ENCODE measurements at places on chromosomes 12 and 14. TPM values are rescaled to one million over a fixed set of nuclear protein-coding genes. Genes with fewer than 3 reads are reported as not detected.

- no peak for DNase-seq
Measured at GRCh38 chr12:47359310-47360092, 279.7 kb upstream of the AMIGO2 start.

DNA sequence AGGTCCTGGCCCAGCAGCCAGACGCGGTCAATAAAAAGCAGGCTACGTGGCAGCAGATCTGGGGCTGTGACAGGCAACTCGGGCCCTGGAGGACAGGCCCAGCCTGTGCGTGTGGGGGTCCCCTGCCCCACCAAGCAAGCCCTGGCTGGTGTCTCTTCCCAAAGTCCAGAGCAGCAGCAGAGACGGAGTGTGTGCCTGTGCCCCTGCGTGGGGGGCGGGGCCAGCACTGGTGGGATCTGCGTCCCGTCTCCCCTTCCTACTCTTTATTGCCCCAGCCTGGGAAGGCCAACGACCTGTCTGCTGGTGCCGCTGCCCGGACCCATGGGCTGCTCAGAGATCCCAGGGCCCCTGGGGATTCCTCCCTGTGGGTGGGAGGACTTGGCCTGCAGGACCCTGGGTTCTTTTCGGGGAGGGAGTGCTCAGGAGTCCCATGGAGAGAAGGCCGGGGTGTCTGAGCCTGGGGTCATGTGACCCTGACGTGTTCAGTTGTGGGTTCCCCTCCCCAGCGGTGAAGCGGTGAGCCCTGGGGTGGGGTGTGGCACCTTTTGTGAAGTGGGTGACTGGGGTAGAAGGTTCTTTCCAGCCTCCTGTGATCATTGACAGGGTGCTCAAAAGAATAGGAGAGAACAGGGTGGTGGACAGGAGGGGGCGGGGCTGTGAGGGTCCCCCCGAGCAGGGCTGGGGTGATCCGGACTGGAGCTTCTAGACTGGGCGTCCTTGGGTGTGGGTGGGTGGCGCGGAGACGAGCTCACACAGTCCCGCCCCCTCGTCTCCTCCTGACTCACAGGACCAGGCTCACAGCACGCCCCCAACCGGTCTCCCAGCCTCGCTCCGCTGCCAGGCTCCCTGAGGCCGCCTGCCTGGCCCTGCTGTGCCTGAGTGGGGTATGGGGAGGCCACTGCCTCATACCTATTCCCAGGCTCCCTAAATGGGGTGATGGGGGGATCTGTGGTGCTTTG is 22.4 kb downstream of the ASPG start:
- peak; percentile 35 for DNase-seq

DNA sequence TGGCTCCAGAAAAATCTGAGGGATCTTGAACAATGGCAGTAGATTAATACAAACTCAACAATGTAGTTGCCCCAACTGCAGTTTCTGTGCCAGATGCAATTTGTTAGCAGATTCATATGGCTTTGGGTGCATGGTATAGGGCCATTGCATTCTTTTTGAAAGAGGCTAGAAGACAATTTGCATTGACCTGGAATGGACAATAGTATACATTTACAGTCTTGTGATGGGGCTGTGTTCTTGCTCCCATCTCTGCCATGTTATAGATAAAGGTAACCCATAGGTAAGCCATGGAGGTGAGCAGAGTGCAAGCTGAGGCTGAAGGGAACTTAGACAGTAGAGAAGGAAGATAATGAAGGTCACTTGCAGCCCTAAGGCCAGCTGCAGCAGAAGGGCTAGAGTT is 50.1 kb upstream of the DIO3 start:
- DNase-seq, result no peak

DNA sequence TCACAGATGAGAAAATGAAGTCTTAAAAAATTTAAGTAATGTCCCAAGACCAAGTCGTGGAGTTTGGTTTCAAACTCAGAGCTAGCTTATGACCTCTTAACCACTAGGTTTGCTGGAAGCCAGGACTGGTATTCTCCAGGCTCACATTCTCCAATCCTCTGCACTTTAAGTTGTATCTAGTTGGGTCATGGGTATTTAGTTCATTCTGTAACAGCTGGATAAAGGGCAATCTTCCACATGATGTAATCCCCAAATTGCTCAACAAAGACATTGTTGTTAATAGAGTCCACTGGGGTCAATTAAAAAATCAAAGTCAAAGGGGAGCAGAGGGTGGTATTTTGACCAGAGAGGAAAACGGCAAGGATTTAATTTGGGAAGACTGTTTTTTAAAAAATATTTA is 17.8 kb upstream of the GAS2L3 start:
- peak; percentile 36 for DNase-seq

GRCh38 chr14:24054324-24054641 is 2.5 kb downstream of the CARMIL3 start:
- no peak for DNase-seq

The CAPS2 gene
- 8.9 TPM for total RNA-seq

GRCh38 chr14:32662211-32662610 is 276.5 kb upstream of the NPAS3 start:
- DNase-seq, result no peak

- DNase-seq, result peak; percentile 3
Measured at GRCh38 chr12:25054076-25054782, 105.3 kb upstream of the BCAT1 start.

The NTF3 gene
- 1.6 TPM for total RNA-seq

- no peak for DNase-seq
Measured at GRCh38 chr14:54669721-54670561, 103.0 kb downstream of the SAMD4A start.

The KLHDC1 gene
- 10.9 TPM for total RNA-seq

DNA sequence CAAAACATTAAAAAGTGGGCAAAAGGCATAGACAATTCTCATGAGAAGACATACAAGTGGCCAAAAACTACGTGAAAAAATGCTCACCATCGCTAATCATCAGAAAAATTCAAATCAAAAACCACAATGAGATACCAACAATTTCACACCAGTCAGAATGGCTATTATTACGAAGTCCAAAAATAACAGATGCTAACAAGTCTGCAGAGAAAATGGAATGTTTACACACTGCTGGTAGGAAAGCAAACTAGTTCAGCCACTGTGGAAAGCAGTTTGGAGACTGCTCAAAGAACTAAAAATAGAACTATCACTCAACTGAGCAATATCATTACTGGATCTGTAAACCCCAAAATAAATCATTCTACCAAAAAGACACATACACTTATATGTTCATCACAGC is 76.2 kb downstream of the PRKD1 start:
- no peak for DNase-seq

DNA sequence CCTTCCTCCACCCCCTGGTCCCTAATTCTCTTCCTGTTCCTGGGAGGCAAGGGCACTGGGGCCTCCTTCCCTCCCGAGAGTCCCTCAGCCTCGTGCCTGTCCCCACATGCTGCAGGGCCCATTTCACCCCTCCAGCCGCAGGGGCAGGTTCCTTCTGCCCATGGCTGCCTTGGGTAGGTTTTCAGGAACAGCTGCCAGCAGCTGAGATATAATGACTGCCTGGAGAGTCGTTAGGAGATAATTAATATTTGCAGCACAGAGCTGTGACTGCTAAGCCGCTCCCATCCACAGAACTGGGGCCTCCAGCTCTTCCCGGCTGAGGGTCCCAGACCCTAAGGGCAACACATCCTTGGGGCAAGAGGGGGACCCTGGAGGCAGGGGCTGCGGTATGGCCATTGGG is 211.9 kb upstream of the LHX5 start:
- DNase-seq, result no peak

The PAPLN gene
- 7.3 TPM for total RNA-seq

- no peak for DNase-seq
Measured at GRCh38 chr12:33942172-33942571, 80.1 kb upstream of the ALG10 start.

DNA sequence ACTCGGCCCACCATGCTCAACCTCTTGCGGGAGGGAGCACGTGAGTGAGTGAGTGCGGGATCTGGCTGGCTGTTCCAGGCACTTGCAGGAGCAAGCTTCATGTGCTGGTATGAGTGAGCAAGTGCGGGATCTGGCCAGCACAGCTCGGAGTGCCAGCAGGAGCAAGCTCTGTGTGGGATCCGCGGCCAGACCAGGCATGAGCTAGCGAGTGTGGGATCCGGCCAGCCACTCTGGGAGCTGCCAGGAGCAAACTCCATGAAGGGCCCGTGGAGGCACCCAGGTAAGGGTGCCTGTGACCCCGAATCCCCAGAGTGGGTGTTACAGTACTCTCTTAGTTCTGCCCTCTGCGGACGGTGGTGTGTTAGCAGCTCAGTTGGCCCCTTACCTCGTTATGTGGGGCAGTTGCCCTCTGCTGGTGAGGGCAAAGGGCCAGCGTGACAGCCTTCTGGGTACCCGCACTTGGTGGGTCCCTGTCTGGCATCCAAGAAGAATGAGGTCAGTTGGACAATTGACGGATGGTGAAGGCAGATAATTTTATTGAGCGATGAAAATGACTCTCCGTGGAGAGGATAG is 38.3 kb downstream of the RAD51B start:
- no peak for DNase-seq

The TAS2R19 gene
- total RNA-seq, result 17.1 TPM

The RFLNA gene
- total RNA-seq, result 5.8 TPM

GRCh38 chr12:107402041-107403022 is 283.3 kb upstream of the PWP1 start:
- DNase-seq, result peak; percentile 64

DNA sequence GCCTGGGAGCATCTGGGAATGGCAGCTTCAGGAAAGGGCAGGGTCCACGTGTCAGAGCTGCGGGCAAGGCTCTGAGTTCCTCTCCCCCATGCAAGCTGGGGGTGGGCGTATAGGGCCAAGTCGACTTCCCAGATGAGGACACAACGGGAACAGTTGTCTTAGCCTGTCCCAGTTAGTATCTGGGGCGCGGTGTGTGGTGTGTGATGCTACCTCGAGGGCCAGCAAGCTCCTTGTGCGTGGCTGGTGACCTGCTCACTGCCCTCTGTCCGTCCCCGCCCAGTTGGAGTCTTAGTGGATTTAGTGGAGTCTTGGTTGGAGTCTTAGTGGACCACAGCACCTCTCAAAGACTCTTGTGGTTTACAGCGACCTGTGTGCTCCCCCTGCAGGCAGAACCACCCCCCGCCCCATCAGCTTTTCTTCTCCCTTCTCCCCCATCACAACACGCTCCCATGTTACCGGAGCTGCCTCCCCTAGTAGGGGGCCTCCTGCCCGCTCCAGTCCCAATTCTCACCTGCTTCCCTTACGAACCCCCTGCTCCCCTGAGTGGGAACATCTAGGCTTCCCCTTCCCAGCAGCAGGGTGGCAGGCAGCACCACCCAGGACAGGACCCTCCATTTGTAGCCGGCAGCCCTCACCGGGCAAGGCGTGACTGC is 8.7 kb downstream of the ASPG start:
- DNase-seq, result no peak

DNA sequence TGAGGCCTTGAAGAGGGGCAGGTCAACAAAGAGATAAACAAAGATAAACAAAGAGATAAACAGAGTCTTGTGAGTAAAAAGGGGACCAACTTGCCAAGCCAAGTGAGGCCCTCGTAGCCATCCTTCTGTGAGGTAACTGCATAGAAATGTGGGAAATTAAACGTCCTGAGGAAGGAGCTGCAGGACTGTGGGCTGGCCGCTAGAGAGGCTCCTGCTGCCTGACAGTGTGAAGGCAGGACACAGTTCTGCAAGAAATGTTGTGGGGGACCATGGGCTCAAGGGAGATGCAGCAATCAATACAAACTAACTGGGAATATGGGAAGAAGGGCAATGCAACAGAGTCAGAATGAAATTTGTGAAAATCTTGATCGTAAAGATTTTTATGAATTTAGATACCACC is 91.9 kb downstream of the SLC8A3 start:
- DNase-seq, result peak; percentile 27

Measured in tongue (tissue), 3 donors.